T-helper 2 cell (primary cell): ENCODE measurements at places on chromosomes 7 and 10.

GRCh38 chr7:143369678-143370651, 7.5 kb upstream of the FAM131B start:
- no peak for DNase-seq

DNA sequence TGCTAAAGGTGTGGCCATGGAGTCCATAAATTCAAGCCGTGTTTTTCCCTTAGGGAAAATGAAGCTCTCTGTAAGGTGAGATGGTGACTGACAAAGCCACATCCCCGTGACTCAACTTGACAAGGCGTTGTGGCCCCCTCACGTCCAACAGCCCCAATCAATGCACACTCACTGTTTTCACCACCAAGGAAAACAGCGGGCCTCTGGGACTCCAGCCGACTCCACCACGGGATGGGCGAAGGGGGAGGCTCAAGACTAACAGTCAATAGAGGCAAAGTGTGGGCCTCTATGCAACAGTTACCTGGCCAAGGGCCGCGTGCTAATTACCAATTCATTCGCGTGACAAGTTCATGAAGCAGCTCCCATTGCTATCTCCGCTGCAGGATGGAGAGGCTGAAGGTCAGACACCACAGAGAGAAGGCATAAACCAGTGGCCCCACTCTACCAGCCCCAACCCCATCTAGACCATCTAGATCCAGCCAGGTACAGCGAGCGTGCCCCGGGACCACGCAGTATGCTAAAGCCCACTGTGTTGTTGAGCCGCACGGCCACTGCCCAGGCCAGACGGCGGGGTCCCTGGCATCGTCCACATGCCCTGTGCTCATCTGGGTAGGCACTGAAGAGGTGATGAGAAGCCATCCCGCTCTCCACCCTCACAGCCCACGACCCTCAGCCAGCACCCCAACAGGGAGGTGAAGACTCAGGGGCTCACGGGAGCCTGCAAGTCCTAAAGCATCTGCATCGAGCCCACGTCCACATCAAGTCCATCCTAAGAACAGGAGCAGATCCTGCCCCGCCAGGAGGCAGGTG, 76.1 kb downstream of the PROSER2 start:
- DNase-seq, result no peak

DNA sequence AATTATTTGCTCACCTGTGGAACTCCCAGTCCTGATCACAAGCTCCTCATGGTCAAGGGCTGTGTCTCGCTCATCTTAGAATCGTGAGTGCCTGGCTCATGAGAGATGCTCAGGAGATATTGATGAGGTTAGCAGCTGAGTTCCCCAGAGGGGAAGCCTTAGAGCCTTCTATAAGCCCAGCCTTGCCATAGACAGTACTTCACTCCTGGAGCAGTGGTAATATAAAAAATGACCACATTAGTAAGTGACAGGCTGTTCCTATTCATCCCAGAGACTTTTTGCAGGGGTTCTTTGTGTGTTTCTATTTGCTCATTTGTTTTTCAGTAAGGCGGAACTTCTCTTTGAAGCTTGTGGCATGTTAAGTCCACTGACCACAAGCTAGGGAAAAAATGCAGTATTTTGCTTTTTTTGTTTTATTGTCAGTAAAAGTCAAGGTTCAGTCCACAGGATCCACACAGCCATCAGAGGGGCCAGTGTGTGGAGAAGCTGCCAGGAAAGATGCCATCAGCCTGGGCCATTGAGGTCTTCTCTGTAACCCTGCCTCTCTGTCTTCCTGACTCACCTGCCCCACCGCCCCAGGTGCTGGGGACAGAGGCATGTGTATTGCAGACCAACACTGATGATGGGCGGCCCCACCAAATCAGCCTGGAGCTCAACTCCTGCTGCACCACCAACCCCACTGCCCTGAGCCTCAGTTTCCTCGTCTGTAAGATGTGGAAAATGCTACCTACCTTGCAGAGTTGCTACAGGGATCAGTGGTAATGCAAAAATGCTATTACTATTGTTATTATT, 36.4 kb upstream of the JCAD start:
- DNase-seq, result no peak

GRCh38 chr7:41122256-41122987, 580.5 kb downstream of the INHBA start:
- no peak for DNase-seq

DNA sequence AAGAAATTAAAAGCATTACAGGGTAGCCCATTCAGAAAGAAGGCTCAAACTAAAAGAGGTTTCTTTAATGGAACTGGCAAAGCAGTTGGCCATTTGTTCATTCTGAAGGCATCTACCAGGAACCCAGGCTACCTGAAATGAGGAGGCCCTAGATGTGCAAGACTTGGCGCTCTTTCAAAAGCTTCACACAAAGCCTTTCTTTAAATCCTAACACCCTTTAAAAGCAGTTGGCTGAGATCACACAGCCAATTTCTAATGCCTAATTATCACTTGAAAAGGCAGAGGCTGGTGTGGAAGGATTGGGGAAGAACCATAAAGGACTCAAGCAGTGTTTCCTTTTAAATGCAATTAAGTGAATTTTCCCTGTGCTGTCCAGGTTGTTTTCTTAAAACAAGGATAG, 23.2 kb downstream of the PPP1R17 start:
- DNase-seq, result no peak

DNA sequence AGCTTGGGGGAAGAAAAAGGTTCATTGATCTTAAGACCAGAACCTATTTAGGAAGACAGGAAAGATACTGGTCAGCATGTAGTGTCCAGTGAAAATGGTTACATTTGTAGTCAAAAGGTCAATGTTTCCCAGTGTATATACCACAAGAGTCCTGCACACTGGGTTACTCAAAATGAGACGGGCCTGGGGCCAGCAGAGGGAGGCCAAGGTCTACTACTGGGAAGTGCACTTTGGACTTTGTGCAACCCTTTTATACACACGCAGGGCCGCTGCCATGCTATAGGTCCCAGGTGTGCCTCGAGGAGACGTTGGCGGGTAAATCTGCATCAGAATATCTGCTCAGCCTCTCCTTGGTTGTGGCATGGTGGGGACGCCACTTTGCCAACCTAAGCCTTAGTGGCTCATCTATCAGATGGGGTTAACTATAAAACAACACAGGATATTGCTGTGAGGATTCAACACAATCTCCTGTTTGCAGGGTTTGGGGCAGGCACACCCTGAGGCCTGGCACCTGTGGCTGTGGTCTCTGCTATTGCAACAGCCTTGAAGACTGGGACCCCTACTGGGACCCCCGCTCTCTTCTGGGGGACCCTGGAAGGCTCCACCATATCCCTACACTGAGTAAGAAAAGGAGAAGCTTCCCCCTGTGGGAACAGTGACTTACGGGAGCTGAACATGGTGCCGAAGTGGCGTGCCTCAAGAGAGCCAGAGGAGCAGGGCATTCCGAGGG, 19.7 kb downstream of the CLRN3 start:
- DNase-seq, result no peak

DNA sequence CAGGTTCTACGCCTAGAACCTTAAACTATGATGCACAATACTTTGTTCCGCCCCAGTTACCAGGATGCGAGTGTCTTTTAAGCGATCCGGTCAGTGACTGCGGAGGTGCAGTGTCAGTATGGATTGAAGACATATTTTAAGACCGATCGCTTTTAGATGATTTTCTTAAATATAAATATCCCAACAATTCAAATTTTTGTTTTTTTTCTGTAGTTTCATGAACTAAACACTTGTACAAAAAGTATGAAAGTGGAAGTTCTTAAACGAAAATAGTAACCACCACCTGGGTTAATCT, 835 bp downstream of the COMMD3 start:
- no peak for DNase-seq

GRCh38 chr7:118183428-118183785, 557 bp upstream of the LSM8 start:
- no peak for DNase-seq

DNA sequence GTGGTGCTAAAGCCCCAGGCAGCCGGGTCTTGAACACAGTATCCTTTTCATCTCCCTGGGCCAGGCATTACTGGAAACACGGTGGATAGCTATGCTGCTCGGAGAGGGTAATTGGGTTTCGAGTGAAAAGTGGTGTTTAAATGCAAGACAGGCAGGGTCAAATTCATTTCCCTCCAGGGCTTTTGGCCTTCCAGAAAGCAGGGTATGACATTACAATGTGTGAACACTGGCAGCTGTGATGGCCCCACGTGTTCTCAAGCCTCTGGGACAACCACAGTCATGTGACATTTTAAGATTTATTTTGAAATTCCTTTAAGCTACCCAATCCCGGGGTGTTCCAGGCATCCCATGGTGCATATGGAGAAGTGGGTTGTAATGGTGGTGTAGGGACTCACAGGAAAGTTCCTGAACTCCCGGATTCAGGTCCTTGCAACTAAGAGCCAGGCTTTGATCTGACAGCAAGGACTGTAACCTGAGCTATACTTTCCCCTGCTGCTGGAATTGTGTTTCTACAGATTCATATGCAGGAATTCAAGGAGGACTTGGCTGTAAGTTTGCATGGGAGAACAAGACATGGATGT, 46.8 kb downstream of the INSYN2A start:
- no peak for DNase-seq

DNA sequence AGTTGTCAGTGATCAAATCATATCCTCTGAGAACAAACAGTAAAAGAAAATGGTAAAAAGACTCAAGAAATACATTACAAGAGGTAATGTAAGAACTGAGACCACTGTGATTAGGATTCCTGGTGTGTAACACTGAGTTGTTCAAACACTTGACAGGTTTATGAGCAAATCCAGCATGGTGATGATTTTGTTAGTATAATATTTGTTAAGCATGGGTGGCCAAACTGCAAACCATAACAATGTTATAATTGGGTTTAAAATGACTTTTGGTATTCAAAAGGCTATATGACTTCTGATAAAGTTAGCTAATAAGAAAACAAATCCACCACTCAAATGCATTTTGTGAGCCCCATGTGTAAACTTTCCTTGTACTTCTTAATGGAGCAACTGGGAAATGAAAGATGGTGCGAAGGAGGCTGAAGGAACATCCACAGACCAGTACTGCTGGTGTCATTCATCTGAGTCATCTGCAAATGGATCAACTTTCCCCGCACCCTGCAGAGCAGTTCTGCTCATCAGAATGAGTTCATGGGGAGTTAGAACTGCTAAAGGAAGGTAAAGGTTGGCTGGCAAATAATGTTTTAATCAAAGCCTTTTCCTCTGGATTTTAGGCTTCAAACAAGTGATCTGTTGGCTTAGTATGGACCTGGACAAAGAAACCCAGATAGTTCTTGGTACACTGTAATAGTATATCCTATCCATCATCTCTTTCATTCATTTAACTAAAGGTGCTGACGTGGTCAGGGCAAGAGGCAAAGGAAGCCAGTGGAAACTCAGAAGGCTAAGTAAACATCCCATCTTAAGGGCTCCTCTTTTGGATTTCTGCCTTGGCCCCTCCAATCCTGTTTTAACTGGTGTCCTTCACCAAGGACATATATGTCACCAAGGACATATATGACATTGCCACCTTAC, 45.0 kb downstream of the AFAP1L2 start:
- no peak for DNase-seq

DNA sequence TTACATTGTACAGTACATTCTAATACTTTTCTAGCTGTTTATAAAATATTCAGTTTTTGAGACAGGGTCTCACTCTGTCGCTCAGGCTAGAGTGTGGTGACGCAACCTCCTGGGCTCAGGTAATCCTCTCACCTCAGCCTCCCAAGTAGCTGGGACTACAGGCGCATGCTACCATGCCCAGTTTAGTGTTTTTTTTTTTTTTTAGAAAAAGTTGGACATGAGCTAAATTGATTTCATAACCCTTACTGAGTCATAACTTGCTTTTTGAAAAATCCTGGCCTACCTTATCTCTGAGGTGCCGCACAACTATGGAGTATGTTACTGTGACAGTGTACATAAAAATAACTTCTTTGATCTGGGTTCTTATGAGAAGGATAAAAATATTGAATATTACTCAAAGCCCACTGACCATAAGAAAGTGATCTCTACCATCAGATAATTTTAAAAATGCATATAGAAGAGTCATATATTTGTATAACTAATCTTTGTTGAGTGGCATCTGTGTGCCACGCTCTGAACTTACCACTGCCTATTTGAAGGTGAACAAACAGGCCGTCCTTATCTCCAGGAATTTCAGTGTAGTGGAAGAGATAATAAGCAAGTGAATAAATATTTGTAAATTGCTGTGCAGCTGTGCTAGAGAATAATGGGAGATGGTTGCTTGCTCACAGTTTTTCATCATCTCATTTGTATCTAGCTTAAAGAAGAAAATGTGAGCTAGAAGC, 73.2 kb downstream of the PPP1R9A start:
- DNase-seq, result no peak

DNA sequence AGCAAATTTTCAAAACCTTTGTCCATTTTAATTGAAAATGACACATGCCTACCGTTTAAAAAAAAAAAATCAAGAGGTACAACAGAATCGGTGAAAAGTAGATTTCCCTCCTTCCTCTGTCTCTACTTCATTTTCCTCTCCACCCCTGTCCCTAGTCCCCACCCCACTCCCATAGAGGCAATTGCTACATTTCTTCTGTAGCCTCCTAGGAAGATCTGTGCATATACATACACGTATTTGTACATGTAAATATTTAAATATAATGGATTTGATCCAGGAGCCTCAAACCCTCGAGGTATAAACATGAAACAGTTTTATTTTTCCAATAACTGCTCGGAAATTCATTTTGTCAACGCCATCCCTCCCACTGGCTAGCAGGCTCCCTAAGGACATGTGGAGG, 14.1 kb upstream of the SLC29A3 start:
- no peak for DNase-seq

- no peak for DNase-seq
Observed at GRCh38 chr10:72407927-72408600, 53.3 kb upstream of the DNAJB12 start.

GRCh38 chr7:99679032-99679399, 780 bp downstream of the CYP3A5 start:
- DNase-seq, result no peak

- no peak for DNase-seq
Observed at GRCh38 chr10:58453105-58453504, 59.6 kb upstream of the BICC1 start.

DNA sequence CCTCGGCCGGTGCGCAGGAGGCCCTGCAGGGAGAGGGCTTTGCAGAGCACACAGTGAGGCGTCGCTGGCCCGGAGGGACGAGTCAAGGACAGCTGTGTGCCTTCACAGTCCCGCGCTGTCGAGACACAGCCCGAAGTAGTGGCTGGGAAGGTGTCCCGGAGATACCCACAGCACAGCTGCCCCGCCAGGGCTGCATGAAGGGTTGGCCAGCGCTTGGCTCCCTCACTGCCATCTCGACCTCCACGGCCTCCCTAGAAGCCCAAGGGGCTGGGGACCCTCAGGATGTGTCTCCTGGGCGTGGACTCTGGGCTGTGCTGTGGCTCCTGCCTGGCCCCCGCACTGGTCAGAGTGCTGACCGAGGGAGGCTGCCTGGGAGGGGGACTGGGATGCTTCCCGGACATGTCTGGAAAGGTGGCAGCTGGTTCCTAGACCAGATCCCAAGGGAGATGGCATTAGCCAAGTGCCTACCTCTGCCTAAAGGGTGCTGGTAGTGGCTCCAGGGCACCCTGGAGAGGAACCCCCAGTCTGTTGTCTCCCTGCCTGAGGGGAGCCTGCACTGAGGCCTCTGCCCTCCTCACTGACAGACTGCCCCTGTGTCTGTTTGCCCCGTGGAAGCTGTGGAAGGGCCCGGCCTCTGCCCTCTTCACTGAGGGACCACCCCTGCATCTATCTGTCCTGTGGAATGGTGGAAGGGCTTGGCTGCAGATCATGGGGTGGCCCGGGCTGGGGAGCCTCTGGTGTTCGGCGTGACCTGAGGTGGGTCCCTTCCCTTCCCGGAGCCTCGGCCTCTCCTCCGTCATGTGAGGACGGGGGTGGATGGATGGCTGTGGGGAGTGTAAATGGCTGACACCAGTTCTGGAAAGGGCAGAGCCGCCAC, 5.8 kb downstream of the ELFN1 start:
- DNase-seq, result no peak

- no peak for DNase-seq
Observed at GRCh38 chr7:471866-472639, 47.6 kb downstream of the PDGFA start.

GRCh38 chr7:32033006-32033405, 37.2 kb downstream of the PDE1C start:
- no peak for DNase-seq
